ENCODE measurements at places on chromosomes 1 and 21. TPM values are rescaled to one million over a fixed set of nuclear protein-coding genes. Genes with fewer than 3 reads are reported as not detected.

- no peaks in the 10 kb centered on the region for H3K36me3 ChIP-seq
- H3K4me3 ChIP-seq, result no peak overlapping the region
- H3K4me1 ChIP-seq, result no peaks in the 10 kb centered on the region
- DNase-seq, result no peak
- H3K27me3 ChIP-seq, result no peaks in the 10 kb centered on the region
Observed at GRCh38 chr1:82329226-82329625, 528.5 kb downstream of the ADGRL2 start.

- no peaks in the 10 kb centered on the region for H3K36me3 ChIP-seq
- H3K27me3 ChIP-seq, result peaks cover 5% of the 10 kb centered on the region
- H3K27ac ChIP-seq, result no peak overlapping the region
- DNase-seq, result no peak
Observed at GRCh38 chr1:247434005-247434404, 18.0 kb downstream of the NLRP3 start.

GRCh38 chr1:9235096-9235459 is 504 bp downstream of the H6PD start:
- no peak for DNase-seq
- no peaks in the 10 kb centered on the region for H3K27me3 ChIP-seq

DNA sequence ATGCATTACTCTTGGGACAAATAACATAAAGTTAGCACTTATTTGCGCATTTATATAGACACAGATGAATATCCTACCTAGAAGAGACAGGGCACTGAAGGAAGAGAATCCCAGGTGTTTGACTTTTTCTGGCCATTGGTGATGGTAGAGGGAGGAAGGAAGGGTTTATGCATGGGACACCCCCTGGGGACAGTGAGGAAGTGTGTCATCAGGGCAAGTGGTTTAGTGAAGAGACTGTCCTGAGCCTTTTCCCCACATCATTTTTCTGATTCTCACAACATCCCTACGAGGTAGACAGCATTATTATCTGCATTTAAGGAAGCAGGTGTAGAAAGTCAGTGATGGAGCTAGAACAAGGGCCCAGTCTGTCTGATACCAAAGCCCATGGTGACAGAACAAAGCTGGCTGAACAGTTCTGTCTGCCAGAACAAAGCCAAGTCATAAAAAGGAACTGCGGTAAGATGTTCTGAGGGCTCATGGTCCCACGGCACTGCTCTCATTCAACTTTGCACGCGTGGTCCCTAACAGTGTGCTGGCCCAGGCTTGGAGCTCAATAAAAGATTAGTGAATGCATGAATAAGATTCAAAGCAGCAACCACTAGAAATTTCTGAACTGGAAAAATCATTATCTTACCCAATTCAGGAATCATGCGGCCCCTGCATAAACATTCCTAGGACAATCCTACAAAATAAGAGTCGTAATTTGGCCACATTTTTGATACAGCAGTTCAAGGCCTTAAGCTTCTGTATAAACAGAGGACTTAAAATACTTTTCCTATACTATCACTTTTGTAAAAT is 12.2 kb upstream of the CDC42BPA start:
- H3K27ac ChIP-seq, result no peak overlapping the region
- H3K36me3 ChIP-seq, result no peaks in the 10 kb centered on the region
- no peaks in the 10 kb centered on the region for H3K4me1 ChIP-seq
- H3K27me3 ChIP-seq, result no peaks in the 10 kb centered on the region
- no peak overlapping the region for H3K4me3 ChIP-seq

DNA sequence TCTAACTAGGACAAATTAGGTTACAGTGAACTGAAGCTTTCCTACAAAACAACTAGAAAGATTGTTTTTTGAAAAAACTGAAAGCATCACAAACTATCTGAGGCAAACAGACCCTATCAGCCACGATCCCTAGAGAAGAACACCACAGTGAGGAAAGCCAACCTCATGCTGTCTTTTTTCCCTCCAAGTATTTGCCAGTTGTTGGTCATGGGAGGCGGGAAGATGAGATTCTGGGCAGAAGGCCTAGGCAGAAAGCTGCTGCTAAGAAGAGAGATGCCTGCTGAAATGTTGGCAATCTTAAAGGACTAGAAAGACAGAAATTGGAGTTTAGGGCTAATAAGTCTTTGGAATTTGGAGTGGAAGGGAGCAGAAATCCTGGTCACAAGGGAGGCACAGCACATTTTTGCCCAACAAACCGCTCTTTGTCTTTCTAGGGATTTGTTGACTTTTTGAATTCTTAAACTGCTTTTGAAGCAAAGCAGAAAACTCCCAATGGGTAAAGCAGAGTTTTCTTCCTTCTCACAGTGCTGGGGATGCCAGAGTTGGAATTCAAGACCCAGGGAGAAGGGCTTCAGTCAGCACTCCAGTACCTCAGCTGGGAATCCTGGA is 83.9 kb downstream of the MT1HL1 start:
- no peaks in the 10 kb centered on the region for H3K4me1 ChIP-seq
- no peaks in the 10 kb centered on the region for H3K27me3 ChIP-seq
- H3K36me3 ChIP-seq, result peaks cover 8% of the 10 kb centered on the region
- H3K4me3 ChIP-seq, result no peak overlapping the region
- no peak for DNase-seq
- H3K27ac ChIP-seq, result no peak overlapping the region

DNA sequence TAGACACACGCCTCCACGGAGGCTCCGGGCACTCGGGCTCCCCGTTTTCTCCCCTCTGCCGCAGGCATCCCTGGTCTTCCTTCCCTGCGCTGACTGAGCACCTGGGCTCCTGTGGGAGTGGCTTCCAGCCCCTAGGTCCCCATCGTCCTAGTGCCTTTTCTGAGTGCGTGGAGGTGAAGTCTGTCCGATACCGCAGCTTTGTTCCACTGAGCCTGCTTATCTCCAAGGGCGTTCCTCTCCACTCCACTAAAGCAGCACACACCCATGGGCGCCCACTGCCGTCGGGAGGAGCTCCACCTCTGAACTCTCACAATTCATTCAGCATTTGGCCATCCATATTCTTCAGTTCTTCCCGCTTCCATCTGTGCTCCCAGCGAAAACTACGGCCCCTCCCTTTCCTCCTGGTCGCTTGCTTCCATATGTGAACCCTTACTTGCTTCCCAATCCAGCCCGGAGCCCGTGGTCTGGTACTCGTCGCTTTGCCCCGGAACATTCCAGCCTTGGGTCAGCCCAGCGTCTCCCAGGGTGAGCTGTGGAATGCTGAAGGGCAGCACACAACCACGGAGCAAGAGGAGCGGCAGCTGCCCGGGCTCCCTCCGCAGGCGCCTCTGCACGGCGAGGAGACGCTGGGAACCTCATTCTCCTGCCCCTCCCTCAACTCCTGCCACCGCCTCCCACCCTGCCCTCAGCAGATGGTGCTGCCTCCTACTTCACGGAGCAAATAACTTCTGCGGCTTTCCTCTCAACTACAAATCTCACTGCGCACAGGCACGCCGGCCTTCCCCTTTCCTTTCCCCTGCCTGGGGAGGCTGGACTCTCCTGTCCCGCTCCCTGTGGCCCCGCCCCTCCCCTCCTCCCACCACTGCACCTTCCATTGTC is 27.5 kb downstream of the ATP8B2 start:
- DNase-seq, result no peak
- H3K27me3 ChIP-seq, result peaks cover 32% of the 10 kb centered on the region
- H3K4me3 ChIP-seq, result peak overlapping the region; percentile 64
- H3K36me3 ChIP-seq, result peaks cover 14% of the 10 kb centered on the region

DNA sequence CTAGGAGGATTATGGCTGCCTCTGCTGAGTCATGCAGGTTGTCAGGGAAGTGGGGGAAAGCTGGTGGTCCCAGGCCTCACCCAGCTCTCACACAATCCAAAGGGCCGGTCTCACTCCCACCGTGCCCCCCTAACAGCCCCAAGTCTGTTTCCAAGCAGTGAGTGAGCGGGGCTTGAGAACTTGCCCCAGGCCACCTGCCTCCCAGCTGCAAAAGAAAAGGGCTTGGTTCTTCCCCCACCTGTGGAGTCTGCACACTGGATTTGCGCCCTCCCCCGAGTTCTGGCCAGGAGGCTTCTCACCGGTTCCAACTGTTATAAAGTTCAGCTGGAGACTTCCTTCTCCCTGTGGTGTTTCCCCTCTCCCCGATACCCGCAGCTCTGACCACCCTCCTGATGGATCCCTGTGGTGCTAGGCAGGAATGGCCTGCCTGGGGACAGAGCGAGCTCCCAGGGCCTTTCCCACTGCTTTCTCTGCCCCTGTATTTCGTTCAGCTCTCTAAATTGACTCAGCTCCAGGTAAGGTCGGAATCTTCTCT is 222.3 kb downstream of the BARHL2 start:
- no peak overlapping the region for H3K4me3 ChIP-seq
- no peaks in the 10 kb centered on the region for H3K36me3 ChIP-seq
- DNase-seq, result no peak
- no peak overlapping the region for H3K27ac ChIP-seq
- no peaks in the 10 kb centered on the region for H3K4me1 ChIP-seq

DNA sequence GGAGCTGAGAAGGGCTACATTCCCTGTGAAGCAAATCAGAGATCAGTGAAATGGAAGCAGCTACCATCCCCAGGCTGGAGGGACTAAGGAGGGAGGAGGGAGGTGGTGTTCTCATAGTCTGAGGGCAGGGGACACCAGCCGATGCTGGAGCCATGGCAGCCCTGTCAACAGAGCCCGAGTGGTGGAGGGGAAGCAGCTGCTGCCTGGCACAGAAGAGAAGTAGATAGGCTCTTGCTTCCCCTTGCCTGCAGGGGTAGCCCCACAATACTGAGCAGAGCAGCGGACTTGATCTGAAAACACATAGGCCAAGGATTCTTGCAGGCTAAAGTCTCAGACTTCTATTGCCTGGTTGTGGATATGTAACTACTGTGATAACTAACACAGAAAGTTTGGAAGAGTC is 255.1 kb downstream of the FGGY start:
- peaks cover 6% of the 10 kb centered on the region for H3K4me1 ChIP-seq
- H3K4me3 ChIP-seq, result no peak overlapping the region
- H3K27ac ChIP-seq, result peak overlapping the region; percentile 4
- peaks cover 17% of the 10 kb centered on the region for H3K36me3 ChIP-seq
- no peaks in the 10 kb centered on the region for H3K27me3 ChIP-seq

- H3K4me1 ChIP-seq, result peaks cover 5% of the 10 kb centered on the region
- H3K4me3 ChIP-seq, result no peak overlapping the region
- no peak overlapping the region for H3K27ac ChIP-seq
- no peaks in the 10 kb centered on the region for H3K27me3 ChIP-seq
- no peak for DNase-seq
Observed at GRCh38 chr1:244388961-244389360, 62.7 kb downstream of the ADSS2 start.

DNA sequence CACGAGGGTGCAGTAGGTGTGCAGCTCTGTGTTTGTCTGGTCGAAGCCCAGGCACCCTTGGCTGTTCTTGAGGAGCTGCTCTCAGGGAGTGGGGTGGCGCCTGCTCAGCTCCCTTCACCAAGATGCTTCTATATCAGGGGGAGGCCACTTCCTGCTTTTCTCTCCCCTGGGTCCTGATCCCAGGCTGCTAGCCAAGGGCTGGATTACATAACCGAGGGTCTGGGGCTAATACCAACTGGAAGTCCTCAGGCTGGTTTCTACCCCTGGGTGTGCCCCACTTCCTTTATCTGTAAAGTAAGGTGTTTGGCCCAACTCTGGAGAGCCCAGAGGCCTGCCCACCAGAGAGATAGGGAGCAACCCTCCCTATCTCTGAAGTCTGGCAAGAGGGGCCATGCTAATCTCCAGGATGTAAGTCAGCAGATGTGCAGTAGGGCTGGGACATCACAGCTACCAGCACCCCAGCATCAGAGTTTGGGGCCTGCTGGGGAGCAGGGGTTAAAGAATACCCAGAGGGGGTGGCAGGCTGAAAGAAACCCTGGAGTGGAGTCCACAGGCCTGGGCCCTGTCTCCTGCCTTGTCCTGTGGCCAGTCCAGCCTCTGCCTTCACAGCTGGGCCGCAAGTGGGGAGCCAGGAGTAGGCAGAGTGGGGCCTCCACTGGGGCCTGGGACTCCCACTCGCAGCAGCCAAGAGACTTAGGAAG is 2.1 kb downstream of the SELENBP1 start:
- no peaks in the 10 kb centered on the region for H3K4me1 ChIP-seq
- H3K27me3 ChIP-seq, result no peaks in the 10 kb centered on the region
- DNase-seq, result no peak
- no peak overlapping the region for H3K27ac ChIP-seq
- H3K36me3 ChIP-seq, result no peaks in the 10 kb centered on the region

DNA sequence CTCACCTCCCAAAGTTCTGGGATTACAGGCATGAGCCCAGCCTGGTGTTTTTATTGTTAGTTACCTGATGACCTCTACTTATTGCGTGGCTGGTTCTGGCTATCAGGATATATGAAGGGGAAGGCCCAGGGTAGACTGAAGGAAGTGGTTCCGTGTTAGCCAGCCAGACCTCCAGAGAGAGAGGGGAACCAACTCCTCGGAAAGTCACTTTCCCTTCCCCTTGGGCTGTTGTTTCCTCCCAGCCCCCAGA is 2.5 kb upstream of the RCSD1 start:
- H3K4me1 ChIP-seq, result peaks cover 78% of the 10 kb centered on the region
- DNase-seq, result peak; percentile 56

GRCh38 chr1:98325646-98326440 is 335.7 kb upstream of the SNX7 start:
- H3K4me3 ChIP-seq, result no peak overlapping the region
- DNase-seq, result no peak
- no peaks in the 10 kb centered on the region for H3K27me3 ChIP-seq
- no peak overlapping the region for H3K27ac ChIP-seq

- no peak overlapping the region for H3K4me3 ChIP-seq
- no peak for DNase-seq
- no peaks in the 10 kb centered on the region for H3K36me3 ChIP-seq
- H3K4me1 ChIP-seq, result no peaks in the 10 kb centered on the region
- peaks cover 21% of the 10 kb centered on the region for H3K27me3 ChIP-seq
- H3K27ac ChIP-seq, result no peak overlapping the region
Observed at GRCh38 chr21:41665766-41666595, 100.9 kb downstream of the RIPK4 start.

The KRTAP10-6 gene
- not detected for polyA plus RNA-seq

The TMEM51 gene
- polyA plus RNA-seq, result not detected

The DISP3 gene
- polyA plus RNA-seq, result not detected

The OR2T11 gene
- not detected for polyA plus RNA-seq

The CHODL gene
- polyA plus RNA-seq, result not detected

Measured in naive B cell (primary cell).